Stimulated activated CD4-positive, alpha-beta T cell treated with anti-CD3 and anti-CD28 coated beads, TNF-alpha, amount 100 ng/mL, for 4 hours (primary cell): ENCODE measurements at places on chromosomes 6 and 20.

- no peak for DNase-seq
These were observed 93.5 kb upstream of the KCNK16 start for GRCh38 chr6:39416026-39416425.

GRCh38 chr20:51854921-51855320 is 52.6 kb upstream of the SALL4 start:
- DNase-seq, result no peak

DNA sequence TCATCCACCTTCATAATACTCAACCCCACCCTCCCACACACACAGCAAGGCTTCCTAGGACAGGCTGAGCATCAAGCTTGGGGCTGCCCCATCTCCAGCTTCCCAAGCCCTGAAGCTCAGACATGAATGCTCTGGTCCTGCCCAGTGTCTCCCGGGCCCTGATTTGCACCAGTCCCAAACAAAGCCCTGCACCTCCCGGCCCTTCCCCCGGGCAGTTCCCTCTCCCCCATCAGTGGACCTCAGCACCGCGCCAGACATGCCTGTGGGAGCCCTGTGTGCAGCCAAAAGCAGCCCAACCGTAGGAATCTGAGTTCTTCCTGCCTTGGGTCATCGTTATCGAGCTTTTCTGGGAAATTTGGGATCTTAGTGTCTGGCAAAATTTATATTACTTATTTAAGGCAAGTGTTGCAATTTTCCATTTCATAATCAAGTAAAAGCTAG is 63.5 kb downstream of the THBS2 start:
- DNase-seq, result no peak

DNA sequence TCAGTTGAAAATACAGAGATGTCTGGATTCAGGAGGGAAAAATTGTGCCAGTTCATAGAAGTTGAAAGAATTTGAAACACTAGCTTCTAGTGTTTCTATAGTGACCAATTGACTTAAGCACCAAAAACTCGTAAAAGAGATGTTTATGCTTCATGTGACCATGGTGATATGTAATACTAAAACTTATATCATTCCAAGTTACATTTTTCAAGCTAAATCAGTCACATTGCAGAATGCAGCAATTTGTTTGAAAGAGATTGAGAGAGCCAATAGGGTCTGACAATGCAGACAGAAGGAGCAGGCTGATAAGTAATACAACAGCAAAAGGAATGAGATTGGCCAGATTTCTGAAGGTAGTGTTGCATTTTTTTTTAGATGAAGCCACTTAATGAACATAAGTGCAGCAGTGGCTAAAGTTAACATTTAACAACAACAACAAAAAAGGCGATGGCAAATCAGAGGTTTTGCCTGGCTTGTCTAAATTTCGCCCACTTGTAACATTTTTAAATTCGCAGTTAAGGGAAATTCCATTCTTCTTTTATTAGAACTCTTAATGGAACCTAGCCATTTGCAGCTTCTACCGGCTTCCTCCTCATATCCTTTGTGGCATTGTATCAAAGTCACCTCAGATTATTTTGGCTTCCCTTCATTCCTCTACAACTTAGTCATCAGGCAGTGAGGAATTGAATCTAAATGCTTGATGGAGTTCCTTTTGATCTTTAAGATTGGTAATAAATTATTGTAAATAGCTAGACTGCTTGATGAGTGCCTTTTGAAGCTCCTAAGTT is 484.0 kb upstream of the SOX4 start:
- no peak for DNase-seq

- DNase-seq, result no peak
These were observed 17.7 kb downstream of the GFOD1 start for GRCh38 chr6:13469693-13470092.

DNA sequence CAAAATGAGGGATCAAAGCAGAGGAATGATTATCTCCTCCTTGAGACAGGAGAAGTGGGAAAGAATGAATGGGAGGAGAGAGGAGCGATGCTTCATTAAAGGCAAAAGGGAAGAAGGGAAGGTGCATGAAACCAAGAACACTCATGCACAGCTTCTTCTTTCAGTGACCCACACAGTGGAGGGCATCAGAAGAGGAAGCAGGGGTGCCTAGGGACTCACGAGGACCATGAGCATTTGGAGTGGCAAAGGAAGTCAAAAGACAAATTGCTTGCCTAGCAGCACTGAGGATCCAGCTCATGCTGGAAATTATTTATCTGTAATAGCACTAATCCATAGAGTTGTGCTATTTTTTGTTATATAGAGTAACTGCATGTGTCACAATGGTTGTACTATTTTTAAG is 66.1 kb downstream of the SMLR1 start:
- no peak for DNase-seq

DNA sequence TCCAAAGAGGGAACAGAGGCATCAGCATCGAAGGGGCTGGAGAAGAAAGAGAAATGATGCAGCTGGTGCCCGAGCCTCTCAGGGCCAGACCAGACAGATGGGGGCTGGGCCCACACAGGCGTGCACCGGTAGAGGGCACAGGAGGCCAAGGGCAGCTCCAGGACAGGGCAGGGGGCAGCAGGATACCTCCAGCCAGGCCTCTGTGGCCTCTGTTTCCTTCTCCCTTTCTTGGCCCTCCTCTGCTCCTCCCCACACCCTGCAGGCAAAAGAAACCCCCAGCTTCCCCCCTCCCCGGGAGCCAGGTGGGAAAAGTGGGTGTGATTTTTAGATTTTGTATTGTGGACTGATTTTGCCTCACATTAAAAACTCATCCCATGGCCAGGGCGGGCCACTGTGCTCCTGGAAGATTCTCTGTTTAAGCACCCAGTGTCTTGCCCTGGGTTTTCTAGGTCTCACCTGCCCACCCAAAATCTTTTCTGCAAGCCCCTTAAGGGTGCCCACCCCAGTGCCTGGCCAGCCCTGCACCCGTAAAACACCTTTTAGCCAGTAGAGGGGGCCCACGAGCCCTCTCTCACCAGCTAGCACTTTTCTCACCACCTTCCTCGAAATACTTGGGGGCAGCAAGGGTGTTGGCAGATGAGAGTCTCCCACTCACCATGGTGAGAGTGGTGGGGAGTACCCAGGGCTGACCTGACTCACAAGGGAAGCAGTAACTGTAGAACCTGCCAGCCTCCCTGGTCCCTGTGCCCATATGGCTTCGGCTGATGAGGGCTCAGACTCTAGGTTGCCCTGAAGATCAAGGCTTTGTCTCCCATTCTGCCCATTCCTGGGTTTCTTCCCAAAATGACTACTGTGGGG is 35.7 kb upstream of the ID1 start:
- DNase-seq, result no peak

- no peak for DNase-seq
These were observed 210.5 kb downstream of the MOXD1 start for GRCh38 chr6:132190815-132191175.

DNA sequence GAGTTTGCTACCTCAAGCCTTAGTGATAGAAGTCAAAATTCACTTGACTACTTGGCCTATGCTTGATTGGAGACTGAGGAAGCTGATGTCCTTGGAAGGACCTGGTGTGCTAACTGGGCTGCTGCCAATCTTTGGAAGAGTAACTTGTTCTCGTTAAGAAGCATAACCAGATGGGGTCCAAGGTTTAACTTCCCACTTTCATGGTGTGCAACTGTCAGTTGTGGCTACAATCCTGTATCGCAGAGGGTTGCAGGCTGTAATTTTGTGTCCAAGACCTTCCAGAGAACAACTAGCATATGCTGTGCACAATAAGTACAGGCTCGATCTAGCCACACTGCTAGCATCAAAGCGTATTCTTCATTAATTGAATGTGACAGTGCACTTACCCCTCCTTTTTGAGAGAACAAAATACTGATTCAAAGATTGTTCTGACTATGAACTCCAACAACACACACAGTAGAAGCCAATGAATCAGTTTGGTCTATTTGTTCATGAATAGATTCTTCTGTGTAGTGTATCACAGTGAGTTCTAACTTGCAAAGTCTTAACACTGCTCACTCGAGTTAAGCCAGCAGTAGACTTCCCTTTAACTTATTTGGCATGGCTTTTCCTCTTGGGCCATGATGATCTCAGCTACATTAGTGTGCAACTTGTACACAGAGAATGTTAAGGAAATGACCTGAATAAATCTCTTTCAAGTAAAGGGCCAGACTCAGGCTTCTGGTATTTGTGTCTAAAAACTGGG is 15.8 kb upstream of the PLCB1 start:
- DNase-seq, result no peak

- no peak for DNase-seq
These were observed 3.2 kb upstream of the SDHAF4 start for GRCh38 chr6:70563530-70563929.

- DNase-seq, result no peak
These were observed 46.0 kb upstream of the TASP1 start for GRCh38 chr20:13684566-13685222.

GRCh38 chr6:52909131-52909530 is 367 bp downstream of the GSTA3 start:
- DNase-seq, result no peak

- no peak for DNase-seq
These were observed 43.0 kb upstream of the SYNCRIP start for GRCh38 chr6:85685713-85686112.

GRCh38 chr6:111623046-111623718 is 17.5 kb upstream of the TRAF3IP2 start:
- no peak for DNase-seq

GRCh38 chr6:138182939-138183789 is 21.4 kb downstream of the ARFGEF3 start:
- DNase-seq, result no peak

DNA sequence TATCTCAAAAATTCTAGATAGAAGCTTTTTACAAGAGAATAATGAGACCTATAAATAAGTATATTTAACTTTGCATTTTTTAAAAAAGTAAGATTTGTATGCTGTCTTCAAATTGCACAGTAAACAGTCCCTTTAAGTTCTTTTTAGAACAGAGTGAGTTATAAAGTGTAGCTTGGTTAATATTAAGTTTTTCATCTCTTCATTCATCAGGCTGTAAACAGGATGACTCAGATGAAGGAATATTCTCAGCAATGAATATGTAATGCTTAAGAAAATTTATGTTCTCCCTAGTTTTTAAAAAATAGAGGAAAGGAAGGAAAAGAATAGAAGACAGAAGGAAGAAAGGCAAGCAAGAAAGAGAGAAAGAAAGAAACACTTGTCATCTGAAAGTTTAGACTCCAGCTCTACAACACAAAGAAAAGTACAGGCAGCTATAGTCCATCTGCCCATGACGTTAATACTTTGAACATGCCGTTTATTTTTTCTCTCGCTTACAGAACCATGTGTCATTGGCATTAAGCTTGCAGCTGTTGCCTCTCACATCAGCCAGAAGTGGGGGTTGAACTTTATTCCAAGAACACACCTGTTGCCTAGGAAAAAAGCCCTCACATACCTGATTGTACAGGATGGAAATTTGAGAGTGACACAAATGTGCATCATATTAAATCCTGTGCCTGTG is 36.1 kb downstream of the CAP2 start:
- no peak for DNase-seq

DNA sequence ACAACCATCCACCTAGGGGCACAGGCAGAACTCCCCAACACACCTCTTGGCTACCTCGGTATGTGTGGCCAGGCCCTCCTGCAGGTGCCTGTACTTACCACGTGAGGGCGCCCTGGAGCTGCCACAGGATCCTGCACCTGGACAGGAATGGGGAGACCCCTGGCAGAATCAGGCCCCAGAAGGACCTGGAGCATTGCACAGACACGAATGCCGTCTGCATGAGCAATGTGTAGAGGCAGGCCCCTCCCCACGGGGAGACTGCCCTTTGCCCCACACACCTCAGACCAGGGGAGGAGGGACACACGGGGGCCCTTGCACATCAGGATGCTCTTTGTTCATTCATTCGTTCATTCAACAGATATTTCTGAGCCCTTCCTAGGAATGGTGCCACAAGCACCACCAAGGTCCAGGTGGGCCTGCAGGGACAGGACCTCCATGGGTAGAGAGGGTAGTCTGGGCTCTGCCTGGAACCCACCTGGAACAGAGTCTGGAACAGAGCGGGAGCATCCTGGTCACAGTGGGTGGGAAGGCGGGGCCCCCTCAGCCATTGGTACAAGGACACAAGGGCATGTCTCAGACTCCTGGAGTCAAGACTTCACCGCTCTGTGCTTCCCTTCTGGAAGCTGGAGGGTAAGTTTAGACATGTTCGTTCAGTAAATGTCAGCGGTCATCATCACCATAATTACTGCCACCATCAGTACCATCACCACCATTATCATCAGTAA is 32.3 kb downstream of the YTHDF1 start:
- no peak for DNase-seq

DNA sequence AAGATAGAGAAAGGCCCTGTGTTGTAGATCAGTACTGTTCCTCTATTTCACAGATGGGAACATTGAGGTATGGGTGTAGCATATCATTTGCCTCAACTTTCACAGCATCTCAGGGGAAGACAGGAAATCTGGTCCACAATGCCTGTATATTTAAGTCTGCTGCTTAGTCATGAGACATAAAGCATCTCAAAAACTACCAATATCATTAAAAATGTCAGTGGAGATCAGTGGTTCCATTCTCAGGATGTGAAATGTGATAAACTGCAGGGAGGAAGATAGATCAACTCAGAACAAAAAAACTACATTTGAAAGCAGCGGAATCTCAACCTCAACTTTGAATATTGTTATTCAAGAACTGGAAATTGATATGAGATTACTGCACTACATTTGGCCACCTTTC is 192.9 kb upstream of the PREP start:
- DNase-seq, result no peak

- DNase-seq, result no peak
These were observed 97.7 kb downstream of the TMEM242 start for GRCh38 chr6:157225575-157225995.

- DNase-seq, result no peak
These were observed 52.9 kb upstream of the SIRPA start for GRCh38 chr20:1842281-1842680.

GRCh38 chr20:23441850-23442313 is 2.4 kb downstream of the CSTL1 start:
- DNase-seq, result peak; percentile 21

- peak; percentile 38 for DNase-seq
These were observed 818 bp upstream of the MDGA1 start for GRCh38 chr6:37698264-37699137.

- DNase-seq, result no peak
These were observed 25.3 kb upstream of the GPR63 start for GRCh38 chr6:96862560-96862959.

DNA sequence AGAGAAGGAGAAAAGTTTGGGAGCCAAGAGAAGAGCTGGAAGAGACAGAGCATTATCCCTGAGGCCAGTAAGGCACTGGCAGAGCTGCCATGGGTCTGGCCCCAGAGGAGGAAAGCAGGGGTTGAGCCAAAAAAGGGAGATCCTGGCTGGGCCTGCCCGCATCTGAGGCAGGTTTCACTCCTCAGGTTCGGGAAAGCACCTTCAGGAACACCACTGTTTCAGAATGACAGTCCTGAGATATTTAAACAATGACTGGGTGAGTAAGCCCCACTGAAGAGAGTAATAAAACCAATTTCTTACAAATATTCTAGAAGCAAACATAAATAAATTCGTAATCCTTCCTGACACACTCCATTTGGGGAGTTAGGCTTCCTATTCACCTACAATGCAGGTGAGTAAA is 152.2 kb downstream of the BACH2 start:
- DNase-seq, result no peak

- no peak for DNase-seq
These were observed 58.6 kb downstream of the LIN28B start for GRCh38 chr6:105015482-105015881.
